ENCODE measurements at places on chromosomes 11 and 22.

DNA sequence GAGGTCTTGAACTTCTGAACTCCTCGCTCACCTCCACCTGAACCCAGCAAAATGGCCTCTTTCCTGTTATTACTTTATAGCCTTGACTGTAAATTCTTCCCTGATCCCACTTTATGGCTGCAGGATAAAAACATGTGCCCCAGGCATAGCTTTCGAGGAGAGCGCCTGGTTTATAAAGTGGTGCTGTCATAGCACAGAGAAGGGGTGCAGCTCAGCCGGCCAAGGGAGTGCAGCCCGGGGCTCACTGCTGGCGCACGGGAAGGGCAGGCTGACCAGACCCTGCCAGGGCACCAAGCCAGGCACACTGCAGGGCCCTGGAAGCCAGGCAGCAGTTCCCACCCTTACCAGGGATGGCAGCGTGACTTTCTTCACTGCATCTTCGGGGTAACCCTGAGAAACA is 50.9 kb downstream of the ISX start:
- no peak for DNase-seq

DNA sequence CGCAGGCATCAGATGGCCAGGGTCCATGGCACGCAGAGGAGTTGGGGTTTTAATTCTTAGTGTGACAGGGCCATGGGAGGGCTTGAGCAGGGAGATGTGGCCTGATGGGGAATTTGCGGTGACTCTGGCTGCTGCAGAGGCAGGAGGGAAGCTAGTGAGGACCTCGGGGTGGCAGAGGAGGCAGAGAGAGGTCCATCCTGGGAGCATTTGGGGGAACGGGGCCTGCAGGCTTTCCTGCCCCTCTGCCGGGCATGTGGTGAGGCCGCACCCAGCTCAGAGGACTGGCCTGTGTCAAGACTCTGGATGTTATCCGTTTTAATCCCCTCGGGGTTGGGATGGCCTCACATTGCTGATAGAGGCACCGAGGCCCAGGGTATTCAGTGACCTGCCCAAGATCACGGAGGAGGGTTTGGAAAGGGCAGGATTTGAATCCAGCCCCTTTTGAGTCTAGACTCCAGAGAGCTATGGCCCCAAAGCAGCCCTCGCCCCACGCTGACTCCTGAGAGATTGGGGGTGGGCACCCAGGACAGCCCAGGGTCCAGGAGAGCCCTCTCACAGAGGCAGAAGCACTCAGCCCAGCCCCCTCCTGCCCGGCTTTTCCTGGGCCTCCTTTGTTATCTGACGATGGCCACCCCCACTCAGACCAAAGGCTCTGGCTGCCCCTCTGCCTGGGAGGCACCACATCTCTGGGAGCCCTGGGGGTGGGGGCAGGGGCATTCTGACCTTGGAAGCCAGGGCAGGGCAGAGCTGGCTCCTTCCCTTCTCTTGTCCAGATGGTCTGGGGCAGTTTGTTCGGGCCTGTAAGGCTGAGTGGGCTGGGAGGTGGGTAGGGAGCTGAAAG is 13.9 kb downstream of the MGAT3 start:
- peak; percentile 37 for DNase-seq

GRCh38 chr11:126034933-126035425 is 27.7 kb downstream of the CDON start:
- no peak for DNase-seq

GRCh38 chr11:60844870-60845221 is 2.9 kb downstream of the CCDC86 start:
- no peak for DNase-seq

DNA sequence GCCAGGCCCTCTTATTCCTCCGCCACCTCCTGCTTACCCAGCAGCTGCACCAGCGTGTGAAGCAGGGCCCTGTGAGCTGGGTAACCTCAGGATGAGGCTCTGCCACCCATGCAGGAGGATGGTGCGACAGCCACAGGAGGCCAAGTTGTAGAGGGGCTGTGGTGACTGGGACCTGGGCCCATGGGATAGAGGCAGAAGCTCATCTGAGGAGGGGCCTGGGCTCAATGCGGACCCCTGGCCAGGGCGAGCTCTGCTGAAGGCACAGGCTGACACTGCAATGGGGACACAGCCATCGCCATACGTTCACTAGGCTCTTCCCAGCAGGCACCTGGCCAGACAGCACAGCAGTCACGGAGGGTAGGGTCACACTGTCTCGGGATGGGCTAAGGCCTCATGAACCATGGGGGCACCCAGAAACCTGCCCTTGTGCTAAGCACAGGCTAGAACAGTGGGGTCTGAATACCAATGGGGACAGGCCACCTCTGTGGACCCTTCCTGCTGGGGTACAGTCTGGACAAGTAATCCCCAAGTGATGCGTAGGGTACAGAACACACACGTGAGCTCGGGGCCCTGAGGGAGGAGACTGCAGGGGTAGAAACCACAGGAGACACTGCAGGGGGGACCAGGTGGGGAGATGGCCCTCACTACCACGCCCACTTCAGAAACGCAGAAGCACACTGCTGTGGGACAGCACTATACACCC is 35.3 kb downstream of the GNB1L start:
- DNase-seq = no peak

GRCh38 chr11:119708384-119708783 is 20.6 kb downstream of the NECTIN1 start:
- DNase-seq = no peak

DNA sequence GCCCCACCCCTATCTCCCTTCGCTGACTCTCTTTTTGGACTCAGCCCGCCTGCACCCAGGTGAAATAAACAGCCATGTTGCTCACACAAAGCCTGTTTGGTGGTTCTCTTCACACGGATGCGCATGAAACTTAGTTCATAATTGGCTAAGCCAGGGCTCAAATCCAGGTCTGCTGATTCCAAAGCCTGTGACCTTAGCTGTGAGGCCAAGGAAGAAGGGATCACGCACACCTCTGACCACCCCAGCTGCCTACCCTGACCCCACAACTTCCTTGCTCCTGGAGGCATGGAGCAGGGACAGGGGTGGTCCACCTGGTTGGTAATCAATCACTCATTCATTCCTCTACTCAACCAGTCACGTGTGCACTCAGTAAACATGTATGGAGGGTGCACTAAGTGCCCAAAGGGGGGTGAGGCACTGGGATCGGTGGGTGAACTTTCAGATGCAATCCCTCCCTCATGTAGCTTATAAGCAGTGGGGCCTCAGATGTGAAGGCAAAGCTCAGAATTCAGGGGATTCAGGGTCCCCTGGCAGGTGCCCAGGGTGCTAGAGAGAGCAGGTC is 10.3 kb downstream of the FXYD2 start:
- peak; percentile 94 for DNase-seq

GRCh38 chr11:132022733-132023478 is 652.5 kb downstream of the NTM start:
- no peak for DNase-seq

Data from kidney tubule cell (primary cell).